ENCODE measurements at places on chromosomes 6 and 20. TPM values are rescaled to one million over a fixed set of nuclear protein-coding genes. Genes with fewer than 3 reads are reported as not detected.

The GLP1R gene
- not detected for polyA plus RNA-seq

The TRAPPC3L gene
- not detected for polyA plus RNA-seq

The PAK5 gene
- polyA plus RNA-seq: 0.13 TPM

The BTNL2 gene
- 0.28 TPM for polyA plus RNA-seq

The PBOV1 gene
- not detected for polyA plus RNA-seq

The RCAN2 gene
- polyA plus RNA-seq: 3.2 TPM

The UST gene
- 5.8 TPM for polyA plus RNA-seq

The ID4 gene
- polyA plus RNA-seq: 3.2 TPM

The SLA2 gene
- polyA plus RNA-seq: 0.13 TPM

The SMPDL3A gene
- polyA plus RNA-seq: 16.0 TPM

- DNase-seq: no peak
Measured at GRCh38 chr6:20370393-20370792, 31.3 kb upstream of the E2F3 start.

DNA sequence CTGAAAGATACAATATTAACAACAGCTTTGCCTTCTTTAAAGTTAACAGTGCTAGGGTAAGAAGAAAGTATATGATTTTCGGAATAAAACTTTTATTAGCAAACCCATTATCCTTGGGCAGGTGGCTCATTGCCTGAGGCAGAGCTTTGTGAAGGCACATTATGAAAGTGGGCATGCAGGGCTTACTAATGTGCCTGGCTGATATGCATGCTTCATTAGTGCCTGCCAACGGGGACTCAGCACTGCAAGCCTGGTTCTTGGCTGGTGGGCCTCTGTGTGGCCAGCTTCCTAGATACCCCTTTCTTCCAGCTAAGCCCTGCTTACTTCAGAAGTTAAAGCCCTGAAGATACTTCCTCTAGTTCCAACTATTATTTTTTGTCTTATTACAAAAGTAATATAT lies 481.6 kb downstream of the ADGRB3 start:
- no peak for DNase-seq

DNA sequence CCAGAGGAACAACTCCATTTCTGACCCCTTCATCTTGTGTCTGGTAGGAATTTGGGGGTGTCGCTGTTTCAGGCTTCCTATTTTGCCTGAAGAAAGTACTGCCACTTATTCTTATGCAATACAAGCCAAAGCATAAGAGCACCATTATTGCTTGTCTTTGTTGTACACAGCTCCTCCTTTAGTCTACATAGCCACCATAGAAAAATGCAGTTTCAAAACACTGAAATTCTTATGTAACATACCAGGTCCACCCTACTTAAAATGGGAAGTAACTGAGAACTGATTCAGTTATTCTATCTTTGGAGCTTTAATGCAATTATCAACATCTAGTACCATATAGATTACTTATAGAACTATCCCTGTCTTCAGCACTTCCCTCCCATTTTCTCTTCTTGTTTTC lies 255.5 kb downstream of the ARHGAP18 start:
- no peak for DNase-seq

DNA sequence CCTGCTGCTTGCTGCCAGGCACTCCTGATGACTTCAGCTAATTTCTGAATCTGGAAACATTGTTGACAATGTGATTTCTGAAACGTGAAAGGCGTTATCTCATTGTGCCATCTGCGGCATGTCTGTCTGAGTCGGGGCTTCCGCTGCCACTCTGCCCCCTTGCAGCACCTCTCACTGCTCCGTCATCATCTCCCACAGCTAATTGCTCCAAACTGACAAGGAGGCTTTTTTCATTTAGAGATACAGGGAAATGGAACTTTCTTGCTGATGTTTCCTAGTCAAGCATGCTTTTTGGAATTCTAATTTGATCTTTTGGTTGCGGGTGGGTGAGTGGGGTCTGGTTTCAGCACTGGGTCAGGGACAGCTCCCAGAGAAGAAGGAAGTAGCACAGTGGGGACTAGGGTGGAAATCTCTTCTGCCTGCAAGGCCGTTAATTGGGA lies 233.5 kb downstream of the DHX35 start:
- DNase-seq: no peak

DNA sequence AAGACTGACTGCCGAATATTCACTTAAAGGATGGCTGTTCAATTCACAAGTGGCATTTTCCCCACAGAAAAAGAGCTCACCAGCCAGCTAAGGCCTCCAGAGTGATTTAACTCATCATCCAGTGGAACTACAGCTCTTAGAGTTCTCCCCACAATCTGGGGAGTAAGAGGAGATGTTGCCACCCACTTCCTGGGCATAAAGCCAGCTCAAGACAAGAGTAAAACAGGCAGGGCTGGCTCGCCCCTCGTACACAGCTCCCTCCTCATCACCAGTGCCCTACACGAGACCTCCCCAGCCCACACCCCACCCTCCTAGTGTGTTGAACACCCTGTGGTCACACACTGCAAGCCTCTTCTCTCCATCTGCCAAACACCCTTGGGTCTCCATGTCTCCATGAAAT lies 47.2 kb upstream of the IPCEF1 start:
- DNase-seq: no peak

- DNase-seq: no peak
Measured at GRCh38 chr6:154453329-154453728, 57.2 kb downstream of the CNKSR3 start.

DNA sequence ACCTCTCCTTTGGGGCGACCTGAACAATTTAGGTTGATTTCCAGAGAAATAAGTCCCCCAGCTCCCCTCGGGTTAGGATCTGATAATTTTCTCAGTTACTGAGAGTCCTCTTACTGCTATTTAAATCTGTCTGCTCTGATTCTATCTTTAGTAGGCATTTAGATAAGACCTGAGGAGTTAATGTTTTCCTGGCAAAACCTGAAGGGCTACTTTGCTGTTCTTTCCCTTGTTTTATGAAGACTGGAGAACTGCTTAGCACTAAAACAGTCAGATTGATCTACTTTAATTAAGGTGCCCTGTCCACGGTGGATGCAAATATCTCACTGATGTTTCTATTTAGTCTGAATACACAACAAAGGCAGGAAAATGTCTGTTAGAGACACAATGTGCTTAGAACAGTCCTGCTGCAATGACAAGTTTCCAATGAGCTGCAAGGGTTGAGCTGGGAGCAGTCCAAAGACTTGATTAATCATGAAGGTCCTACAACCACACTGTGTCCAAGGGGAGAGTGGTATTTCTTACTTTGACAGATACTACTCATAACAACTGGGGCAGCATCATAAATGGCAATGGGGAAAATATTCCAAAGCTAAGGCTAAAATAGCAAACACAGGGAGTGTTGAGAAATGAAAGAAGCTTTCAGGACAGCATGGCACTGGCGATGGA lies 15.7 kb downstream of the ADTRP start:
- no peak for DNase-seq

DNA sequence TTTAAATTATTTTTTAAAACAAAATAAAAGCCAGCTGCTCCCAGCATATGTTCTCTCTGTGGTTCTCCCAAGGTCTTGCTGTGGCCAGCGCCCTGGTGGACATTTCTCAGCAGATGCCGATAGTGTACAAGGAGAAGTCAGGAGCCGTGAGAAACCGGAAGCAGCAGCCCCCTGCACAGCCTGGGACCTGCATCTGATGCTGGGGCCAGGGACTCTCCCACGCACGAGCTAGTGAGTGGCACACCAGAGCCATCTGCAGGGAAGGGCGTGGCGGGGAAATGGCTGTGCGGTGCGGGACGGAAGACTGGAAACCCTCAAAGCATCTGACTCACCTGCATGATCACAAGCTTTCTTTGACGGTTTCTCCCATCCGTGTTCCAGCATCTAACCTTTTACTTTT lies 16.5 kb downstream of the GFRA4 start:
- DNase-seq: no peak

DNA sequence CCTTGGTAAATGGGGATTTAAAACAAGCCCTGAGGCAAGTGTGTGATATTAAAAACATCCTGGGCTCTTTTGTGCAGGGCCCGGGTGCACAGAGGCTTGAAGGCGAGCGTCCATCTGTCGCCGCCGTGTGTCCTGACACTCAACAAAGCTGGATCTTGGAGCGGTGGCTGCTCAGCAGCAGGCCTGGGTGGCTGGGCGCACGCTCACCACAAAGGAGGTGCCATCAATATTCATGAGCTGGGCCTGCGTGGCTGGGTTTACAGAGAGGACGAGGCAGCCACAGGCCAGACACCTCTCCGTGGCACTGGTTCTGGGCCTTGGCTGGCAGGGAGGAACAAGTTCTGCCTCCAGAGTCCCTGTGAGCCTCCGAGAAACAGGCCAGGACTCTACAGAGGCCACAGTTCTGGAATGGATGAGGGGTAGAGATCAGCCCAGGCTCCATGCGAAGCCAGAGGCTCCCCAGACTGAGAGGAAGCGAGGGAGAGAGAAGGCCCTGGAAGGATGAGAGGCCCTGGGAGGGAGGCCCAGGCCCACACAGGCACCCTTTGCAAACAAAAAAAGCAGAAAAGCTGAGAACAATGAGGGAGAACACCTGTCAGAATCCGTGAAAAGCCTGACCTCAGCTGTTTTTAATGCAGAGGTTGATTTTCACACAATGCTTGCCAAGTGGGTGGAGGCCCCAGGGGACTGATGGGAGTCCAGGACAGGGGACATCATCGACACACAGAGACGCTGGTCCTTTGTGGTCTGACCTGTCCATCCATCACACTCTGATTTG lies 21.9 kb downstream of the BHLHE23 start:
- no peak for DNase-seq

DNA sequence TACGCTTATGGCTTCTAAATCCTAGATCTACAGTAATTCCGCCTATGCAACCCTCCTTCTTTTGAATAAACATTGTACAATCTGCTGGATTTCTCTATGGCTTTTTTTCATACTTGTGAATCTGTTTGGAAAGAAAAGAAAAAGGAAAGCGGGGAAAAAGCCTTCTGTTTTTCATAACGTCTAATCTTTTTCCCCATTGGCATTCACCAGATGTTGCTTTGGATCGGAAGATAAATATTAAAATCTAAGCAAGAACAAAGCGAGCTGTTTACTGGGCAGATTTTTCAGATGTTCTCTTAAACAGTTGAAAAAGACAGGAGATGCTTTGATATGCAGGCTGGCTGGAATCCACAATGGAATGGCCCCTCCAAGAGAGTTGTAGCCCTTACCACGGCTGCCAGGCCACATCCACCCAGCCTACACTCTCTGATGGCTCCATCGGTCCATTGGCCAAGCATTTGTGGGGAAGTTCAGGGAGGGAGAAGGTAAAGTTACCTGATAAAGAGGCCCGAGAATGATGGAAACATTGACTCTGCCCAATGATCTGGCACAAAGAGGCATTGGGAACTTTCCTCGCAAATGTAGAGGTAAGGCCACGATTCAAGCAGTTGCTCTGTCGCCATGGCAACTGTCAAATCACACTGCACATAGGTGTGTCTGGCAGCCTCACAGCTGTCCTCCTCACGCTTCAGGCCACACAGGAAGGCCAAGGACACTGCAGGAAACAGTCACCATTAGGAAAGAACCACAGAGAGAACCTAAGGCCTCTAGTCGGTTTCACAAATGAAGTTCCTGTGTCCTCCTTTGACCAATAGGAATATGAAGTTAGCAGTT lies 70.3 kb downstream of the PKHD1 start:
- no peak for DNase-seq

GRCh38 chr6:3001146-3001772 lies 1.6 kb downstream of the NQO2 start:
- DNase-seq: no peak

DNA sequence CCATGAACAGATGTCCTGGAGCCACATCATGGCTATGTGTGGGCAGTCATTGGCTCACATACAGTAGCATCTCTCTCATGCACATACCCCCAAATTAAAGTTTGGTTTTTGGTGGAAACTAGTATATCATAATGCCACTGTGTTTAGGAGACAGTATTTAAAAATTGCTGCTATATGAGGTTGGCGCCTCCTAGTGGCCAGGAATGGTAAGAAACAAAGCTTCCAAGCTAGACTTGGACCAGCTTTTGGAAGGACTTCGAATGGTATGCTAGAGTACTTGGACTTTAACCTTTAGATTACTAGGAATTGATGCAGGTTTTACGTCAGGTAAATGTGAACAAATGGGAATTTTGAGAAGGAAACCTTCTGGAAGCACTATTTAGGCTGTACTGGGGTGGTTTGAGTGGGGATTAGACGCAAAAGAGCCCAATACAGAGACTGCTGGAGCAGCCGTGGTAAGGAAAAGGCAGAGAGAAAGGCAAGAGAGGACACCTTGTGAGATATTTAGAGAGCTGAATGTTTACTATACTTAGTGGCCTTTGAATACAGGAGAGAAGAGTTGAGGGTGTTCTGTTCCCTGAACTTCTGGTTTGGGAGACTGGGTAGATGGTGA lies 23.8 kb downstream of the PRSS35 start:
- no peak for DNase-seq

GRCh38 chr6:8180327-8181159 lies 78.2 kb upstream of the EEF1E1 start:
- DNase-seq: no peak

- peak; percentile 80 for DNase-seq
Measured at GRCh38 chr6:22071270-22072041, 225.4 kb downstream of the PRL start.

DNA sequence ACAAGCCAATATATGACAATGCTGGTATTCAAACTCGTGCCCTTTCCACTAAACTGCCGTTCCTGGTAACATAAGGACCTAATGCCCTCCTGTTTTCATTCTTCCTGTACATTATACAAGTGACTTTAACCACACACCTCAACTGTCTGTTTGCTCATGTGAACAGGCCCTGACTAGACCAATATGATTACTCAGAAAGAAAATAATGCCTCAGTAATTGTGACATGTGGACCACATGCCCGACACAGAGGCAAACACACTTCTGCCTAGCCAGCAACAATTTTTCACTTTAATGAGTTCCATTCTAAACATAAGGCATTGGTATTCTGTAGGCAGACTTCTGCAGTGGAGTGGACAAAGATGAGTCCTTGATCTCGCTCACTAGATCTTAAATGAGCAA lies 30.0 kb downstream of the SLC22A16 start:
- no peak for DNase-seq

DNA sequence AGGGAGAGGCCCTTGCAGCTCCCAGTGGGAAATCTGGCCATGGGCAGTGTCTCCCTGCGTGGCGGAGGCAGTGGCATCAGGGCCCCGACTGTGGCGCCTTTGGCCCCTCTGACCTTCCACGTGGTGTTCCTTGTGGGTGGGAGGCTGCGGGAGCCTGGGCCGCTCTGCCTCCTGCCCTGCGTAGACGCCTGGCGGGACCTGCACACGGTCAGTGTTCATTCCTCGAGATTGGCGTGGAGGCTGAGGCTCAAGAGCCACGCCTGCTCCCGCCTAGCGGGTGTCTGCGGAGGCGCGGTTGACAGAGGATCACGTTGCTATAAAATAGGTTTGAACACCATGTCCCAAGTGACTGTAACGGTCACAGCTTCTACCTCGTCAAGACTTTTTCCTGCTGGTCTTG lies 14.0 kb downstream of the COL9A3 start:
- DNase-seq: no peak

- DNase-seq: no peak
Measured at GRCh38 chr6:26045928-26046368, 41.3 kb upstream of the HFE start.

Data from hindlimb muscle (tissue), 1 donor.